ENCODE measurements at places on chromosomes 2 and 18.
A peak's percentile ranks its signal among the peaks of the same experiment; 100 is the strongest.

DNA sequence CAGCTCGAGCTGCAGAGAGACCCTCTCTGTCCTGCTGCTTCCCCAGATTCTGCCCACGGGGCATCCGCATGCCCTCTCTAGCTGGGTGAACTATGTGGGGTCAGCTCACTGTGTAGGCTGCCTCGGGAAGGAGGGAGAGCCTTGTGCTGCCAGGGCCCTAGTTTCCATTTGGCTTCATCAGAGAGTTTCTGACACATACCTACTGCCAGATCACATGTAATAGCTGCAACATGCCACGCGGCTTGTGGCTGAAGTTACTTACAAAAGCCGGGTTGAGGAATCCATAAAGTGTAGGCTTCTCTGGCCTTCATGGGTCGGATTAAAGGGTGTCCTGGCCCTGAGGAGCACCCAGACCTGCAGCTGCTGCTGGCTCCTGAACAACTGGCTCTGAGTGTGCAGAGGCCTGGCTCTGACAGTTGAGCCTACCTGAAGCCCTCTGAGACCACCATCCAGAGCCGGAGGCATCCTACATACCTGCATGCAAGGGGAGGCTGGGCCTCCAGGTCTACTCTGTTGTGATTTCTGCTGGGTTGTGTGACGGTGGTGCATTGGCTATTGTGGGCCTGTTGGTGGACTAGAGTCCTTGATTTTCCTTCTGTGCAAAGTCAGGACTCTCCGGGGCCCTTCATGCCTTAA is 130.0 kb downstream of the SH3RF3 start:
- DNase-seq, result no peak

- DNase-seq, result no peak
Observed at GRCh38 chr2:190412966-190413365, 4.8 kb downstream of the MFSD6 start.

DNA sequence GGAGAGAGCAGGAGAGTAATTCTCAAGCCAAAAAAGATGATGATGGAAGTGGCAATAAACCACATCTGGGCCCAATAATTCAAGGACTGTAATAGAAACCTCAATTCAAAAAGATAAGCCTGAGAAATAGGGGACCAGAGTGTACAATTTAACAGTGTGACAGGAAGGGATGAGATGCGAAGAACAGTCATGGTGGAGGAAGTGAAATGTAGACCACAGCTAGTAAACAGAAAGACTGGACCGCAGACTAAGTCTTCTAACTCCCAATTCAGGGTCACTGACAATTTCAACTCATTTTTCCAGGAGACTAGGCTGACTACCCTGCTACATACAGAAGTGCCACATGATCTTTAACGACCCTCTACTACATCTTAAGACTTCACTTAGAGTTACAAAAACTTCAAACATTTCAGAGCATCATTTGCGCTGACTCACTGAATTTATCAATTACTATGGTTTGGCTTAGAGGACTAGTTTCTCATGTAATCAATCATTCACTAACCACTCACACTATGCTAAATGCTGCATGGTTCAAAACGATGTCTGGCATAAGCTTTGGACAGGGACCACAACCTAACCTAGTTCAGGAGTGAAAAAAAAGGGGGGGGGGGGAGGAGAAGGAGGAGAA is 9.0 kb downstream of the CUL3 start:
- no peak for DNase-seq

DNA sequence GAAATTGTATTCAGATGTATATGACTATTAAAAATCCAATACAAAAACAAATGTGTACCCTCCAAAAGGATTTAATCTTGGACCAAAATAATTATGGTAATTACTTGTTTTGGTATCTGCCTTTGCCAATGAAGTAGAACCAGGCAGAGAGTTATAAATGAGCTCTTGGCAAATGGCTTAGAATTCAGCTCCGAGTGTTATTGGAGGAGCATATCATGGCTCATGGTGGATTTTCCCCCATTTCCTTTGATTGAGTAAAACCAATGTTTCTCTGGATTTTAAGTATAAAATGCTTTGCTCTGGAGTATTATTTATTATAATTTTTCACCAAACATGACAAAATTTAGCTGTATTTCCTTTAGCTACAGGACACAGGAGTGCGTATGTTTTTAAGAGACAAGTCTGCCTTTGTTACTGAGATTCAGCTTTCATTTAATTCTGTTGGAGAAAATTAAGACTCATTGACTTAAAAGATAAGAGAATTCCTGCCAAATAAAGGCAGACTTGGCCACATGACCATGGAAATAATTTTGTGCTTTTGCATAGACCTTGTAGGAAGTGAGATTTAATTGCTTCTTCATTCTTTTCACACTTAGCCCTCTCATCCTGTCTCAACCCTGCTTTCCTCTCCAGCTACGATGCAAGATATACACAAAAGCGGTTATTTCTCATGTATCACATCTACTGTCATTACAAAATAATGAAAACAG is 281.0 kb upstream of the SOX11 start:
- no peak for DNase-seq

DNA sequence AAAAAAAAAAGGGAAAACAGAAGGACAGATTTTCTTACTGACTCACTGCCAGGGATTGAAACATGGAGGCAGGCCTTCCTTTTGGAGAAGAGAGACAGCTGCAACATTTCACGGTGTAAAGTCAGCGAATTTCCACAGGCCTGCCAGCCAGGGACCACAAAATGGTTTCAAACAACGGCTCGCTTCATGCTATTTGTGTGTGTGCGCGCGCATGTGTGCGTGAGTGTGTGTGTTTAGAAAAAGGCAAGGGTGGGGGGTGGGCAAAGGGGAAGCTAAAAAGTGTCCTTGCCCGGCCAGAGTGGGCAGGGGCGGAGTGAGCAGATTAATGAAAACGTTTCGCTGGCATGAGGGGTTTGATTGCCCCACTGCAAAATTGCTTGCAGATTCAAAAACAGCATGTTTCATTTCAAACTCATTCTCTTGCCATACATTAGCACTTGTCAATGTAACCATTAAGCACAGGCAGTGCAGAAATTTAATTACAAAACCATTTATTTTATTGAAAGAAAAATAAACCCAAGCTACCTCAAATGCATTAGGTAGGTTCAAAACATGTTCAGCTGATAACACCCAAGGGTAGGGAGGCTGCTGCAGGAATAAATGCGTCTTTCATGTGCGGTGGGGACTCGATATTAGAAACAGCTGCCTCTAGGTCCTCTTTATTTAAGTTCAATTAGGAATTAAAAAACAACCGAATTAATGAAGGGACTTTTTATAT is 182.1 kb upstream of the SIX2 start:
- DNase-seq, result no peak

- no peak for DNase-seq
Observed at GRCh38 chr2:228367356-228367755, 185.9 kb upstream of the SPHKAP start.

- DNase-seq, result no peak
Observed at GRCh38 chr2:55252832-55253231, 16.2 kb downstream of the MTIF2 start.

DNA sequence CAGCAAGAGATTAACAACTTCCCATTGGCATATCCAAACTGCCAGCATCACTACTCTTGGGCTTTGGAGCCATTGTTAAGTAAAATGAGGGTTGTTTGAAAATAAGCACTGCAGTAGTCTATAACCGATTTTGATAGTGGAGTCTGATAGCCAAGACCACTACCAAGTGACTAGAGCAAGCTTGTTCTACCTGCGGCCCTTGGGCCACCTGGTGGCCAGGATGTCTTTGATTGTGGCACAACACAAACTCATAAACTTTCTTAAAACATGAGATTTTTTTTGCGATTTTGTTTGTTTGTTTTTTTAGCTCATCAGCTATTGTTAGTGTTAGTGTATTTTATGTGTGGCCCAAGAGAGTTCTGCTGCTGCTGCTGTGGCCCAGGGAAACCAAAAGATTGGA is 11.0 kb downstream of the UBE2E3 start:
- DNase-seq, result no peak

GRCh38 chr2:235255693-235256092 is 238.2 kb upstream of the AGAP1 start:
- no peak for DNase-seq

DNA sequence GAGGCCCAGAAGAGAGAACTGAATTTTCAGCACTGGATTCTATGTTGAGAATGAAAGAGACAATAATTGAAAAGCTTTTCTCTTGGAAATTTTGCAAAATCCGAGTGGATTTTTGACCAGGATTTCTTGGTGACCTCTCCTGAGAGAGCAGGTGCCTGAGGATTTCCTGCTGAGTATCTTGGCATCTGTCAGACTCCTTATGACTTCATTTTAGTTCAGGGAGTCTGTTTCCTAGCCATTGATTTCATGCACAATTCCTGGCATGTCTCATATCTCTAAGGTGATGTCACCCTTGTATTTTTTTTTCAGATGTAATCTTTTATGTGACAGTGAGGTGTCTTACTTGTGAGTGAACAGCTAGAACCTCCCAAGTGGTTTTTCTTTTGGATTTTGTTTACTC is 195.9 kb downstream of the NEDD4L start:
- no peak for DNase-seq

DNA sequence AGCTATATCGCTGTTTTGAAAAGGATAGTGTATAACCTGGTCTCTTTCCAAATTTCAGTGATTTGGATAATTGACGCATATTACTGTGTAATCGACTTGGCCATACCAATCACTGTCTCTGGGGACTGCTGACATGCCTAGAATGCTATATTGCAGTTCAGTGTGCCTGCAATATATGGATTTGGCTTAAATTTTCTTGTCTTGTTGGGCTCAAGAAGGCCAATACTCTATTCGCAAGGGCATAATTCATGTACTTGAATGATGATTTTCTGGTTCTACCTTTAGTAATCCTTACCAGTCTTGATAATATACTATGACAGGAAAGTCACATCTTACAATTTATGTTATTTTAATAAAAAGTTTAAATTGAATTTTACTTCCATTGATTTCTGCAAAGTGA is 21.7 kb upstream of the THUMPD2 start:
- no peak for DNase-seq

DNA sequence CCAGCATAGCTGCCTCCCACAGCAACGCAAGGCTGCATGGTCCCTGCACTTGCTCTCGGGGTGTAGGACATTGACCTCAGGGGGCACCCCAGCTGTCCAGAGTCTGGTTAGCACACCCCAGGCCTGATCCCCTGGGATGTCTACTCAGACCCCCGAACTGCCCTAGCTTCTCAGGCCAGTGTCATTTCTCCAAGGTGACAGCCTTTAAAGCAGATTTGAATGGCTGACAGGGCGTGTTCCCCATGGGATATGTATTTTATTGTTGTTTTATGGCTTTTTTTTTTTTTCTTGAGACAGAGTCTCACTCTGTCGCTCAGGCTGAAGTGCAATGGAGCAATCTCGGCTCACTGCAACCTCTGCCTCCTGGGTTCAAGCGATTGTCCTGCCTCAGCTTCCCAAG is 40.8 kb upstream of the PTMA start:
- no peak for DNase-seq

DNA sequence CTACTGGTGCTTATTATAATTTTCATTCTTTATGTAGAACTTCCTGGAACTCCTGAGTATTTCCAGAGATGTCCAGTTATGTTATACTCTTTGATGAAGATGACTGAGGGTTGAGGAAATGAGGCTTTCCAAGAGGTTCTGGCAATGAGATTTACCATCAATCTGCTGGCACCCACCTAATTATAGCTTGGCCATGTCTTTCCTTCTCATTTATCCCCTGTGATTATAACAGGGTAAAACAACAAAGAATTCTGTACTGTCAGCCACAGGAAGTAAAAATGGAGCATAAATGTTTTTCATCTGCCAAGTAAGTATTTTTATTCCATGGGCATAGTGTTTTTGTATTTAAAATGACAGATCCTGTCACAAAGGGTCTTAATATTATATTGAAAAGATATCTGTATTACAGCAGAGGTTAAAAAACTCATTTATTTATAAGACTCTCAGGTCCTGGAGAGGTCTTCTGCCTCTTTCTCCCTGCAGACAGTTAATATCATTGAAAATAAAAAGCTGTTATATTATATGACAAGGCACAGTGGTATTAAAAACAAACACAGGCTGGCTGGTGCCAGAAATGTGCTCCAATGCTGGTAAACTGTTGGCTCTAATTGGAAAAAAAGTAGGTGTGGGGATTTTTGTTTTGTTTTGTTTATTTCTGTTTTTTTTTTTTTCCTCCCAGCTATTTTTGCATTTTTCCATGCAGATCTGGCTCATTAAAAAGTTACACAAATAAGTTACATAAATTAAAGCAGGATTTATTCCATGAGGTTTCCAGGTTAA is 1764.1 kb upstream of the CELF4 start:
- DNase-seq, result no peak

GRCh38 chr2:193670478-193670877 is 1475.7 kb upstream of the TMEFF2 start:
- no peak for DNase-seq

- DNase-seq, result no peak
Observed at GRCh38 chr2:26488463-26489212, 10.7 kb upstream of the OTOF start.

GRCh38 chr2:119475857-119476244 is 44.2 kb downstream of the TMEM37 start:
- no peak for DNase-seq

GRCh38 chr2:238202326-238203093 is 985 bp downstream of the ILKAP start:
- DNase-seq, result no peak

- DNase-seq, result no peak
Observed at GRCh38 chr18:44807766-44808165, 127.1 kb downstream of the SETBP1 start.

- no peak for DNase-seq
Observed at GRCh38 chr2:207311316-207312005, 145.7 kb upstream of the KLF7 start.

GRCh38 chr18:65659912-65660311 is 90.9 kb upstream of the CDH7 start:
- DNase-seq, result no peak

- no peak for DNase-seq
Observed at GRCh38 chr2:216950547-216950946, 90.7 kb upstream of the TNP1 start.

DNA sequence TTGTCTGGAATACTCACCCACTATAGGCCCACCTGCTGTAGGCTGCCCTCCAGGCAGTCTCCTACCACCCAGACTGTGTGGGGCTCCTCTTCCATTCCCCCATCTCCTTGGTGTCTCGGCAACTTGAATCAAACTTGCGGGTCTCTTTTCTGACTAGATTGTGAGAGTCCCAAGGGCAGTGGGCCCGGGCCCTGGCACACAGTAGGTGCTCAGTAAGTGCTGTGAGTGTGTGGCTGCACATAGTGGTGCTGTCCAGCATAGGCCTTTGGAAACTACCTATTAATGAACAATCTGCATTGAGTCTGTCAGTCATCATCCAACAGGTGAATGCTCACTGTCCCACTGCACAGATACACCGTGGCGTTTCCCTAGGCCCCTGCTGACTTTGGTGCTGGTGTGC is 43.6 kb upstream of the ASB1 start:
- no peak for DNase-seq

- no peak for DNase-seq
Observed at GRCh38 chr2:241190291-241190981, 2.0 kb downstream of the ANO7 start.

GRCh38 chr2:46277431-46278190 is 19.6 kb upstream of the EPAS1 start:
- no peak for DNase-seq

GRCh38 chr2:199659207-199659606 is 191.8 kb downstream of the FTCDNL1 start:
- DNase-seq, result peak; percentile 5

GRCh38 chr2:21910832-21911507 is 787.2 kb downstream of the TDRD15 start:
- no peak for DNase-seq

- no peak for DNase-seq
Observed at GRCh38 chr2:240419271-240419670, 16.2 kb upstream of the GPC1 start.
